ENCODE measurements at places on chromosomes 7 and 10. TPM values are rescaled to one million over a fixed set of nuclear protein-coding genes. Genes with fewer than 3 reads are reported as not detected.

The ZP3 gene
- total RNA-seq = 1.2 TPM

The CPVL gene
- total RNA-seq = 3.1 TPM

- no peak for DNase-seq
Measured at GRCh38 chr10:9851808-9852207, 1165.9 kb upstream of the CELF2 start.

GRCh38 chr10:80356563-80356988, at the start of the genes DYDC1 and DYDC2:
Gene DYDC1 (minus strand): TSS chr10:80356755. CDS start chr10:80352601, 4,154 bp downstream.
Gene DYDC2 (plus strand): TSS chr10:80356781. CDS start chr10:80362444, 5,663 bp downstream.
- no peak for DNase-seq

DNA sequence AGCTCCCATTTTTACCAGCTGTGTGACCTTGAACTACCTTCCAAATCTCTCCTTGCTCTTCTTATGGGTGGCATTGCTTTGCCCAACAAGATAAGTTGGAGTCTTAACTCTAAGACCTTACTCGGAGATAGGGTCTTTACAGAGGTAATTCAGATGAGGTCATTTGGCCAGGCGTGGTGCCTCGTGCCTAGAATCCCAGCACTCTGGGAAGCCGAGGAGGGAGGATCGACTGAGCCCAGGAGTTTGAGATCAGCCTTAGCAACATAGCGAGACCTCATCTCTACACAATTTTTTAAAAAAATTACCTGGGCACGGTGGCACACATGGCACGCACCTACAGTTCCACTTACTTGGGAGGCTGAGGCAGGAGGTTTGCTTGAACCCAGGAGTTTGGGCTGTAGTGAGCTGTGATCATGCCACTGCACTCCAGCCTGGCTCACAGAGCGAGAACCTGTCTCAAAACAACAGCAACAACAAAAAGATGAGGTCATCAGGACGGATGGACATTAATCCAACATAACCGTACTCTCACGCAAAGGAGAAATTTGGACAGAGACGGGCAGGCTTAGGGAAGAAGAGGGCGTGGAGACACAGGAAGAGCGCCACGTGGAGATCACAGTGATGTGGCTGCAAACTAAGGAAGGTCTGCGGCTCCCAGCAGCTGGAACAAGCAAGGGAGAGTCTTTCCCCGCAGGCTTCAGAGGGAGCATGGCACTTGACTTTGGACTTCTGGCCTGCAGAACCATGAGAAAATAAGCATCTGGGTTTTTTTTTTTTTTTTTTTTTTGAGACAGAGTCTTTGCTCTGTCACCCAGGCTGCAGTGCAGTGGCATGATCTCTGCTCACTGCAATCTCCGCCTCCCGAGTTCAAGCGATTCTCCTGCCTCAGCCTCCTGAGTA, 122.3 kb upstream of the CARD11 start:
- no peak for DNase-seq

GRCh38 chr10:48285710-48286109, 11.2 kb upstream of the FRMPD2 start:
- no peak for DNase-seq

DNA sequence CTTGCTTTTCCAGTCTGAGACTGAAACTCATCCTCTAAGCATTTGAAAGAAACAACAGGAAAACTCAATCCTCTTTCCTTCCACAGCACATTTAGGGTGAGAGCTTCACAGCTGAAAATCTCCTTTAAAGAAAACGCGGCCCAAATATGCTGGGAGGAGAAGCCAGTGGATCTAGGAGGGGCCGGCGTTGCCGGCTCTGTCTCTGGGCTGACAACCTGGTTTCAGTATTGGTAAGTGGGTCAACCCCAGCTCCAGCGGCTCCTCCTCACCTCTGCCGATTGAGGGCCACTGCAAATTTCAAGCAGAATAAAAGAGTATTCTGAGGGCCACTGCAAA, 75.3 kb upstream of the CPXM2 start:
- DNase-seq = no peak

DNA sequence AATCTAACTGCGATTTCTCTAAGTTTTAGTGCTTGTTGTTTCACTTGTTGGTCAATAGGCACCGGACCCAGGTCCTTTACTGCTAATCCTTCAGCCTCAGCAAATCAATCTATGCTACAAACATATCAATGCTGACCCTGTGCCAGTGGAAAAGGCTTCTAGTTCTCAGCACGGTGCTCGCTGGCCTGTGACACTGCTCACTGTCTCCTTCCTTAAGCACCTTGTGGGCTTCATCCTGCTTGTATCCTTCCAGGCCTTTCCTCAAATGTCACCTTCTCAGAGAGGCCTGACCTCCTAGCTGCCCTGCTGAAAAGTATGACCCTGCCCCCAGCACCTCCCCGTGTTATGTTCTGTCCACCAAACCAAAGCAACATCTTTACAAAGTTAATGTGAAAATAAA, 201.2 kb upstream of the FRMD4A start:
- no peak for DNase-seq

DNA sequence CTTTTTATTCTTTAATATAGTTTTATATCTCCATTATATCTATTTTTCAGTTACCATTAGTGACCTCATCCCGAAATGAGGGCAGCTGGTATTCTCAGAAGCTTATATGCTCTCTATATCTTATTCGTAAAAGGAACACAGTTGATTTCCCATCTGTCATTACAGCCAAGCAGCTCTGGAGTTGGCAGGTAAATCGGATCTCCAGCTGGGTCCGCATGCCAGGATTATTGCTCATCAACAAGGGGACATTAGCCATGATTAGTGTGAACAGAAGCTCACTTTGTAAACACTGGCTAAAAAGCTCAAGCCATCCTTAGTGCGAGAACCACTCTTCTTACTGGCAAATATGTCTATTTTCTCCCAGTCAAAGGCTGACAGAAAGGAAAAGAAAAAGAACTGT, 180.3 kb downstream of the NPSR1 start:
- DNase-seq = no peak

- no peak for DNase-seq
Measured at GRCh38 chr7:26478550-26478949, 186.9 kb downstream of the SNX10 start.

The TMEM236 gene
- total RNA-seq = 1.7 TPM

The PHTF2 gene
- 13.7 TPM for total RNA-seq

GRCh38 chr7:46162609-46163008, 241.5 kb upstream of the IGFBP3 start:
- no peak for DNase-seq

- peak; percentile 22 for DNase-seq
Measured at GRCh38 chr10:43407148-43407575, 1.8 kb downstream of the HNRNPF start.

The DDC gene
- not detected for total RNA-seq

- DNase-seq = no peak
Measured at GRCh38 chr10:29438271-29438670, 149.4 kb downstream of the LYZL1 start.

- DNase-seq = no peak
Measured at GRCh38 chr7:78176171-78176570, 377.6 kb downstream of the PHTF2 start.

The LEP gene
- 70.7 TPM for total RNA-seq

DNA sequence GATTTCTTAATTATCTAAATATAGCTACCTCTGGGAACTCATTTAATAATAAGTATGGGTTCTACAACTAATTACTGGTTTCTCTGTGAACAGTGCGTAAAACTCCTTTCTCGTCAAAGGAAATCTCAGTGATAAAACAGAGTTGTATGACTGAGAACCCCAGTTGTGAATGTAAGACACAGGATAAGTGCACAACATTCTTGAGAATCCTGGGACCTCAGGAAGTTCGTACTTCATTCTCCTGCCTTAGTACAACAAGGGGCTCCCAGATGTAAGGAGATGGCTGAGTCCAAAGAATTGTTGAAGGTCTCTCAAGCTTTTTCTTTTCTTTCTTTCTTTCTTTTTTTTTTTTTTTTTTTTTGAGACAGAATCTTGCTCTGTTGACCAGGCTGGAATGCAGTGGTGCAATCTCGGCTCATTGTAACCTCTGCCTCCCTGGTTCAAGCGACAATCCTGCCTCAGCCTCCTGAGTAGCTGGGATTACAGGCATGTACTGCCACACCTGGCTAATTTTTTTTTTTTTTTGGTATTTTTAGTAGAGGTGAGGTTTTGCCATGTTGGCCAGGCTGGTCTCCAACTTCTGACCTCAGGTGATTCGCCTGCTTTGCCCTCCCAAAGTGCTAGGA, 12.5 kb downstream of the DENND10 start:
- DNase-seq = no peak

GRCh38 chr7:139094030-139094429, 15.5 kb downstream of the ZC3HAV1 start:
- DNase-seq = no peak

The ZNF365 gene
- total RNA-seq = 1.5 TPM

GRCh38 chr7:18133921-18134320, 106.3 kb upstream of the PRPS1L1 start:
- no peak for DNase-seq

GRCh38 chr7:43395351-43395750, 187.6 kb upstream of the STK17A start:
- DNase-seq = no peak

DNA sequence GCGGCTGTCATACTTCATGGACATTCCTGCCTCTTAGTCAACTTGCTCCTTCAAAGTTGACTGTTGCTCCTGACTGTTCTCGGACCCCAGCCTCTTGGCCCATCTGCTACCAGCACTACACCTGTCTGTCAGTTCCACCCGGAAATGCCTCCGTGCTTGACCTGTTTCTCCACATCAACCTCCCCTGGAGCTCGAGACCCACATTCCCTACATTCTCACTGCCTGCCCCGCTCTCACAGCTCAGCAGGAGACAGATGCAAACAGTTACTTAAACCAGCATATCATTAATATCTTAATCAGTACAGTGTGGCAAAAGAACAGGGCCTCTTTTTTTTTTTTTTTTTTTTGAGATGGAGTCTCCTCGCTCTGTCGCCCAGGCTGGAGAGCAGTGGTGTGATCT, 174.3 kb downstream of the NRP1 start:
- DNase-seq = no peak

- DNase-seq = no peak
Measured at GRCh38 chr7:126659124-126659523, 593.6 kb downstream of the GRM8 start.

DNA sequence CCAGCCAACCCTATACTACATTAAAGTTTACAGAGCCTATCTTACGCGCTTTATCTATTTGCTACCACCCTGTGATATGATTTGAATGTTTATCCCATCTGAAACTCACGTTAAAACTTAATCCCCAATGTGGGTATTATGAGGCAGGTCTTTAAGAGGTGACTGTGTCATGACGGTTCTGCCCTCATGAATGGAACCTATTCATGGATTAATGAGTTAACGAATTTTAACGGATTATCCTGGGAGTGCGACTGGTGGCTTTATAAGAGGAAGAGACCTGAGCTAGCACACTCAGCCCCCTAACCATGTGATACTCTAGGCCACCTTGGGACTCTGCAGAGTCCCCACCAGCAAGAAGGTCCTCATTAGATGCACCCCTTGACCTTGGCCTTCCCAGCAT, 37.8 kb downstream of the SRPK2 start:
- no peak for DNase-seq

The FAM241B gene
- 0.44 TPM for total RNA-seq

The TBX20 gene
- not detected for total RNA-seq

Measured in tibial nerve (tissue), 4 donors.